Activated naive CD8-positive, alpha-beta T cell treated with anti-CD3 and anti-CD28 coated beads, Interleukin-2, amount 10 ng/mL, durations not matched to agents 7 days and 5 days (primary cell): ENCODE measurements at places on chromosomes 12 and 14. TPM values are rescaled to one million over a fixed set of nuclear protein-coding genes. Genes with fewer than 3 reads are reported as not detected.

DNA sequence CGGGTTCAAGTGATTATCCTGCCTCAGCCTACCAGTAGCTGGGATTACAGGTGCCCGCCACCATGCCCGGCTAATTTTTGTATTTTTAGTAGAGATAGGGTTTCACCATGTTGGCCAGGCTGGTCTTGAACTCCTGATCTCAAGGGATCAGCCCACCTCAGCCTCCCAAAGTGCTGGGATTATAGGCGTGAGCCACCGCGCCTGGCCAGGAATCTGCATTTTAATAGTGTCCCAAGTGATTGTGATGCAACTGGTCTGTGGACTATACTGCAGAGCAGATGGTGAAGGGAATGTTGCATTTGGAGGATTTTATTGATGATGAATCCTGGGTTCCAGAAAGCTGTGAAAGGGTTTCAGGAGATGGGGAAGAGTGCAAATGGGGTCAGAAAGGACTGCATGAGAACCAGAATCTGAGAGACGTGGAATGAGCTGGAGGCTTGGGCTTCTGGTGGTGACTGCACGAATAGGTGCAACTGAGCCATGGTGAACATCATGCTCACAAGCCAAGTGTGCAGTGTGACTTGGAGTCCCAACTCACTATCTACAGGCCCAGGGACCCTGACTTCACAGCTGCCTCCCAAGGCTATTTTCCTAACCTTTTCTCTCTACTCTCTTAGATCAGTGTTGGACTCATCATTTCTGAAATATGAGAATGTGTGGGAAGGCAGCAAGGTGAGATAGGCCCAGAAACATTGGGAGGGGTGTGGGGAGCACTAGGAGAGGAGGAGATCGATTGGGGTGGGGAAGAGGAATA, 4.5 kb downstream of the RPS26 start:
- no peaks in the 10 kb centered on the region for H3K27me3 ChIP-seq
- H3K36me3 ChIP-seq: peaks cover 11% of the 10 kb centered on the region
- H3K4me3 ChIP-seq: no peak overlapping the region

DNA sequence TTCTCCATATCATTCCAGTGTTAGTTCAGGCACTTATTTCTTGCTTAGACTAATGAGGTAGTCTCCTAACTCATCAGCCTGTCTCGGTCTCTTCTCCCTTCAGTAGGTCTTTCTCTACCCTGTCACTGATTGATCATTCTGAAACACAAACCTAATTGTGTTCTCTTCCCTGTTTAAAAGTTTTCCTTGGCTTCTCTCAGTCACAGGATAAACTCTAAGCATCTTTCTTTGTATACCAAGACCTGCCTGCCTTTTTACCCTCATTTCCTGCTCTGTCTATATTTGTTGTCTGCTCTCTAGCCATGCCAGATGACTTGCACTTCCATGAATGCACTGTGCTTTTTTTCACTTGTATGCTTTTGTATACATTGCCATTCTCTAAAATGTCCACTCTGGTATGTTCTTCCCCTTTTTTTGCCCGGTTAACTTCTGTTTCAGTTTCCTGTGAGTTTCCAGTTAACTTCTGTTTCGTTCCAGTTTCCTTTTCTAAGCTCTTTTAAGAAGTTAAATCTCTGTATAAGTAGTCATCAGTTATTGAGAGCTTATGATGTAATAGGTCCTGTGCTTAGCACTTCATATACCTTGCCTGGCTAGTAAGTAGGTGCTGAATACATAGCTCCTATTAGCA, 12.8 kb downstream of the DIP2B start:
- no peak for DNase-seq
- H3K4me3 ChIP-seq: no peak overlapping the region
- peaks cover 9% of the 10 kb centered on the region for H3K36me3 ChIP-seq

GRCh38 chr12:109951751-109952150, 44.4 kb downstream of the GIT2 start:
- H3K4me3 ChIP-seq: no peak overlapping the region
- H3K4me1 ChIP-seq: peaks cover 26% of the 10 kb centered on the region
- DNase-seq: no peak

Gene SYCP3
- total RNA-seq: 0.94 TPM

DNA sequence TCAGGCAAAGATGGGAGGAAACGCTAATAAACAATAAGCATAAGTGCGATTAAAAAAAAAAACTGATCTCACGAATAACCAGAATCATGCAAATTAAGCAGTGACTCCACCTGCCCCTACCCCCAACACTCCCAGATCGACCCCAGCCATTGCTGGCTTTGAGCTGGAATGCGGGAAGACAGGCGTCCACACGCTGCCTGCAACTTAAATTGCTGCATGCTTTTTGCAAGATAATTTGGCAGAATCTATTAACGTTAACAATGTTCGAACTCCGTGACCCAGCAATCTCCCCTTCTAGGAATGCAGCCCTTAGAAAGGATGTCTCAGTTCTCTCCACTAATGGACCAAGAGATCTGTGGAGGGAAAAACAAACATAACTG, 935 bp upstream of the CKB start:
- no peak overlapping the region for H3K4me3 ChIP-seq
- no peak overlapping the region for H3K27ac ChIP-seq
- no peak for DNase-seq
- peaks cover 18% of the 10 kb centered on the region for H3K27me3 ChIP-seq
- no peaks in the 10 kb centered on the region for H3K36me3 ChIP-seq
- peaks cover 21% of the 10 kb centered on the region for H3K4me1 ChIP-seq

GRCh38 chr12:4649358-4649661, 396 bp downstream of the NDUFA9 start:
- peak overlapping the region; percentile 99 for H3K4me3 ChIP-seq
- peaks cover 3% of the 10 kb centered on the region for H3K36me3 ChIP-seq
- DNase-seq: no peak
- no peaks in the 10 kb centered on the region for H3K27me3 ChIP-seq
- peaks cover 34% of the 10 kb centered on the region for H3K4me1 ChIP-seq
- H3K27ac ChIP-seq: peak overlapping the region; percentile 96

- H3K4me1 ChIP-seq: no peaks in the 10 kb centered on the region
- H3K27me3 ChIP-seq: peaks cover 3% of the 10 kb centered on the region
- H3K27ac ChIP-seq: no peak overlapping the region
- no peak for DNase-seq
Observed at GRCh38 chr14:58721723-58722122, 84.0 kb downstream of the DACT1 start.

Gene TEDC1
- total RNA-seq: 43.3 TPM

- H3K27ac ChIP-seq: peak overlapping the region; percentile 27
- no peak for DNase-seq
- H3K4me1 ChIP-seq: peaks cover 40% of the 10 kb centered on the region
- no peaks in the 10 kb centered on the region for H3K27me3 ChIP-seq
Observed at GRCh38 chr14:38079268-38079667, 128.4 kb upstream of the SSTR1 start.

DNA sequence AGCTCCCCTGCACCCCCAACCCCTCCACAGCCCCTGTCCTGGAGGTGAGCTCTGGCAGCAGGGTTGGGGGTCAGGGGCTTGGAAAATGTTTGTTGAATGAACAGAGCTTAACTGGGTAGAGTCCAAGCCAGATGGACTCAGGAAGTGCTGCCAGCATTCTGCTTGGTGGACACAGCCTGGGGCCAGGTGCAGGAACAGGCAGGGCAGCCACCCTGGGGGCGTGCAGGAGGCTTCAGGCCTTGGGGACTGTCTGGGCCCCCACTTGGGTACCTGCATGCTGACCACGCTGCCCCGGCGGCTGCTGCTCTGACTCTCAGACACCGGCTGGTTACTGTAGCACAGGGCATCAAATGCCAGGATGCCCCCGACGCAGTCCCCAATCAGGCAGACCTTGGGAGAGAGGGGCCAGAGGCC, 15.7 kb downstream of the ARL6IP4 start:
- no peaks in the 10 kb centered on the region for H3K4me1 ChIP-seq
- peak overlapping the region; percentile 63 for H3K27ac ChIP-seq
- no peak overlapping the region for H3K4me3 ChIP-seq

DNA sequence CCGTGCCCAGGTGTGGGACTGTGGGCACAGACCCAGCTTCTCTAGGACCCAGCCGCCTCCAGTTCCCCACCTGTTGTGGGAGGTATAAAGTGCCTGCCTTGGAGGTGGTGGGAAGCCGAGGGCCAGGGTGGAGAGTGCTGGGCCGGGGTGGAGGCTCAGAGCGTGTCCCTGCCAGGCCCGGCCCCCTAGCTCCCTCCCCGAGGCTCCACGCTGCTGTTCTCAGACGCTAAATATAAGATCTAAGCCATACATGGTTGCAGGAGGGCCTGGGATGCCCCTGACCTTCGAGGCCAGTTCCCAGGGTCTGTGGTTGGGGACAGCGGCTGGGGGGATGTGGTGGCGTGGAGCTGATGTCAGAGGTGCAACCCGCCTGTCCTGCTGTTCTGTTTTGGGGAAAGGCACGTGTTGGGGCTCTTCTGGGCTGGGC, 10.8 kb downstream of the INF2 start:
- no peak overlapping the region for H3K27ac ChIP-seq

GRCh38 chr12:53513712-53514410, 6.6 kb upstream of the NPFF start:
- H3K4me1 ChIP-seq: peaks cover 16% of the 10 kb centered on the region
- H3K27me3 ChIP-seq: no peaks in the 10 kb centered on the region
- H3K36me3 ChIP-seq: peaks cover 2% of the 10 kb centered on the region
- DNase-seq: no peak

GRCh38 chr14:54627219-54627539, 60.3 kb downstream of the SAMD4A start:
- peak overlapping the region; percentile 79 for H3K4me3 ChIP-seq
- H3K4me1 ChIP-seq: peaks cover 41% of the 10 kb centered on the region
- peaks cover 11% of the 10 kb centered on the region for H3K36me3 ChIP-seq
- no peak for DNase-seq
- no peaks in the 10 kb centered on the region for H3K27me3 ChIP-seq

DNA sequence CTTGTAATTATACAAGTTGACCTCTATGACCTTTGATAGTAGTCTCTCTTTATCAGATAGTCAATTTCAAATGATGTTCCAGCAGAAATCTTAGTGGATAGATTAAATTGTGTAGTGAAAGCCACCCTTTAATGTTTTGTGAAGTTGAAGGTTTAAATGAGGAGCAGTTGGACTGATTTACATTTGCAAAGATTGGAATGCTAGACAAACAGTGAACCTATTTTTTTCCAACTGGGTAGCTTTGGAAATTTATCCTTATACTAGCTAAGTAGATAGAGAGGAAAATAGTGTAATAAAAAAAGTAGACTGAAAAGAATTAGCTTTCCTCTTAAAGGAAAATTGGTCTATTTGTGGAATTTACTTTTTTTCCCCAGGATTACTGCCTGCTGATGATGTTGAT, 53.7 kb downstream of the LMO3 start:
- DNase-seq: no peak
- H3K27ac ChIP-seq: no peak overlapping the region
- H3K4me1 ChIP-seq: no peaks in the 10 kb centered on the region
- H3K27me3 ChIP-seq: no peaks in the 10 kb centered on the region
- H3K36me3 ChIP-seq: no peaks in the 10 kb centered on the region

- no peak overlapping the region for H3K27ac ChIP-seq
- no peak overlapping the region for H3K4me3 ChIP-seq
- no peaks in the 10 kb centered on the region for H3K4me1 ChIP-seq
- DNase-seq: no peak
Observed at GRCh38 chr12:18819484-18819883, 81.6 kb downstream of the CAPZA3 start.
